Kidney tubule cell (primary cell): ENCODE measurements at places on chromosomes 4 and X.

DNA sequence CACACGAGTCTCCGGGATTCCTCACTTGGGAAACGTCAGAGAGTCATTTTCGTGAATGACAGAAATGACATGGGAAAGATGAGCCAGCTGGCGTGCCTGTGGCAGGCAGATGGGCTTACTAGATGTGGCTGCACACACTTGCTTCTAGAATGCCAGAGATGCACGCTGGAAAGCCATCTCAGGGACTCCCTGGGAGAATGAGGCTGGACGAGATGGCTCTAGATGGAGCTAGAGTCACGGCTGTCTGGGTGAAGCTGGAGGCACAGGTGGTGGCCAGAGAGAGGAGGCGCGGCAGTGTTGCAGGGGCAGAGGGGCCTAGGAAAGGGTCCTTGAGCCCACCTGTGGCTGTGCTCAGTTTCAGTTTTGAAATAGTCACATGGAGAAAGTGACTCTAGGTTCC is 26.0 kb downstream of the TKTL1 start:
- no peak for DNase-seq

- DNase-seq = no peak
These were observed 93.3 kb downstream of the UGT8 start for GRCh38 chr4:114691865-114692264.

DNA sequence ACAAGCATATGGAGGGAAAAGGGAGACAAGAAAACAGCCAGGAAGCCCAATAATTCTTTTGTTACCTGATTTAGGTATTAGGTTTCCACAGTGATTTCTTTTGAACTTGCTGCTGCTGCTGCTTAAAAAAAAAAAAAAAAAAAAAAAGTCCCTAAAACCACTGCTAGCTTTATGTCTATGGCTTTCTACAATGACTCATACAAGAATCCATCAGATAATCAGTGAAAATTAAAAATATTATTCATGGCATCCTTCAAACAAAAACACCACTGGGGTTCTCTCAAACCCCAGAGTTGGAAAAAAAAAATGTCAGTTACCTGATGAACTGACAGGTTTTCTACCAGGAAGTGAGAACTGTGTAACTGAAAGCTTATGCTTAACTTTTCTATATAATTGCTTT is 14.3 kb downstream of the EPHA5 start:
- DNase-seq = no peak

DNA sequence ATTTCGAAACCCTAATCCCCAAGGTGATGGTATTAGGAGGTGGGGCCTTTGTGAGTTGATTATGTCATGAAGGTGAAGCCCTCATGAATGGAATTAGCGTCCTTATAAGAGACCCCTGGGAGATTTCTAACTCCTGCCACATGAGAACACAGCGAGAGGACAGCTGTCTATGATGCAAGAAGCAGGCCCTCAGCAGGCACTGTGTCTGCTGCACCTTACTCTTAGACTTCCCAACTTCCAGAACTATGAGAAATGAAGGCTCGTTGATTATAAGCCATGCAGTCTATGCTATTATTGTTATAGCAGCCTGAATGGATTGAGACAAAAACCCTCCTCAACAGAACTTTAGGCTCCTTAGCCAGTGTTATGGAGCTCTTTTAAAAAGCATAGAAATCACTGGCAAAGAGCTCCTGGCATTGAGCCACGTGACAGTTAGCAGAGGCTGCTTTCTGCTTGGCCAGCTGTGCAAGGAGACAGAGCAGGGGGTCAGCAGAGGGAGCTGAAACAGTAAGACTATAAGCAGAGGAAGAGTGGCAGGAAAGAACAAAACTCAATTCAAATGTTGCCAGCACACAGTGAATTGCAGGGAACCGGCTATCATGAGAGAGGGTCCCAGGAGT is 219.2 kb upstream of the FAT1 start:
- DNase-seq = peak; percentile 82

DNA sequence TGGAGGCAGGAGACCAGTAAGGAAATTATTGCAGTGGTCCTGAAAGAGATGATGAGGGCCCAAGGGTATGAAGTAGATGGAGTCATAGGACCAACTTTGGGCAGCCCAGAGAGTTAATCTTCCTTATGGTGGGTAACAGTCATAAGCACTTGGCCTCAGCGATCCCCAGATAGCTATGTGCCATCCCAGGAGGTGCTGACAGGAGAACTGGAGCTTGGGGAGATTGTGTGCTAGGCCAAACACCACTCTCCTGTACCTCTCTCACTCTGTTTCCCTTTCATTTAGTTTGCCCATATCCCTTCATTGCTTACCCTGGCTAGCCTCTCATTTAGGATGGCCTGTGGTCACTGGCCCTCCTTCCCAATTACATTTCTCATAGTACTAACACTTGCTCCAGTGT is 60.0 kb downstream of the TMEM164 start:
- DNase-seq = no peak

GRCh38 chr4:68406479-68406859 is 40.8 kb upstream of the TMPRSS11E start:
- no peak for DNase-seq

- DNase-seq = peak; percentile 37
These were observed 19.6 kb downstream of the CYP2U1 start for GRCh38 chr4:107950746-107951540.

DNA sequence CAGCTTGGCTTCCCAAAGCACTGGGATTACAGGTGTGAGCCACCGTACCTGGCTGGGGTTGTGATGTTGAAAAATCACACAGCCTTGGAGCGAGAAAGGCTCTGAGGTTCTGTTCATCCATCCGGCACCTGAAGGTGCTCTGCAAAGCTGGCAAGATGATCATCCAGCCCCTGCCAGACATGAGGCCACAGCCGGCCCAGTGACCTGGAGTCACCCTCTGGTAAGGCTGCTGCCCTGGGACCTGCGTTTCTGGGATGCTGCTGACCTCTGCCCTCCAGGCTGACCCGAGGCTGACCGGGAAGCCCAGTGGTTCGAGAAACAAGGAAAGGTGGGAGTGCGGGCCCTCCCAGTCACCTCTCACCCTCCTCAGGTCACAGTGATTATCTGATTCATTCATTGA is 13.5 kb upstream of the WFS1 start:
- no peak for DNase-seq

DNA sequence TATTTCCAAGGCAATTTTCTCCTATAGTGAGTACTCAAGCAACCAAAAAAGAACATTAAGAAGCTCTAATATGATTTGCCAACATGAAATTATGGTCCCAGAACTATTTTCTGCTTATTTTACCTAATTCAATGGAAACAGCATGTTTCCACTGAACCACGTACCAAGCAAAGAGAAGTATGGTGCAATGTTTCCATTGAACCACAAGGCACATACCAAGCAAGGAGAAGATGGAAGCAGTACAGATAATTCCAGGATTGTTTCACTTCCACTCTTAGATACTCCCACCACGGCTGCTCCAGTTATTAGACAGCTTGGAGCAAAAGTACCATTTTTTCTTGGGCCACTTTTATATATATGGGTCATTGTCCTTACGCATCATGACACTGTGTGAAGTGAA is 164.9 kb downstream of the RNF150 start:
- DNase-seq = no peak

GRCh38 chrX:148609515-148610327 is 109.3 kb downstream of the AFF2 start:
- peak; percentile 73 for DNase-seq

- no peak for DNase-seq
These were observed 1620.4 kb downstream of the PCDH7 start for GRCh38 chr4:32340591-32340990.

- DNase-seq = no peak
These were observed 92.6 kb downstream of the SHROOM3 start for GRCh38 chr4:76527666-76528065.

GRCh38 chrX:110588164-110588563 is 207.5 kb downstream of the CHRDL1 start:
- DNase-seq = peak; percentile 30

- DNase-seq = no peak
These were observed 54.7 kb downstream of the SMARCAD1 start for GRCh38 chr4:94262163-94263016.

DNA sequence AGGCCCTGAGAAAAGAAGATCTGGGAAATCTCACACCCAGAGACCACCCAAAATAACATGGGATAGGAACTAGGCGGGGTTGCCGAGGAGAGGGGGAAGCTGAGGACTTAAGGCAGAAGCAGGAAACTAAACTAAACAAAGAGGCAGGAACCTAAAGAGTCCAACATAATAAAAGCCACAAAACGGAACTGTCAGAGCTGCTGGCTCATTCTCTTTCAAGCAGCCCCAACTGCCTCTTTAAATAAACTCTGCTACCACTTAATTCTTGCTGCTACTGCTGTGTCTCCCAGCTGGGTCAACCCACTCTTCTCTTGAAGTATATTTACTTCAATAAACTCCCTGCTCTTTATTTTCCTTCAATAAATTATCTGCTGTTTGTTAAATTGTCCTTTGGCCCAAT is 44.5 kb downstream of the MAGEB16 start:
- DNase-seq = no peak

GRCh38 chr4:41143311-41144039 is 70.9 kb downstream of the APBB2 start:
- peak; percentile 86 for DNase-seq

DNA sequence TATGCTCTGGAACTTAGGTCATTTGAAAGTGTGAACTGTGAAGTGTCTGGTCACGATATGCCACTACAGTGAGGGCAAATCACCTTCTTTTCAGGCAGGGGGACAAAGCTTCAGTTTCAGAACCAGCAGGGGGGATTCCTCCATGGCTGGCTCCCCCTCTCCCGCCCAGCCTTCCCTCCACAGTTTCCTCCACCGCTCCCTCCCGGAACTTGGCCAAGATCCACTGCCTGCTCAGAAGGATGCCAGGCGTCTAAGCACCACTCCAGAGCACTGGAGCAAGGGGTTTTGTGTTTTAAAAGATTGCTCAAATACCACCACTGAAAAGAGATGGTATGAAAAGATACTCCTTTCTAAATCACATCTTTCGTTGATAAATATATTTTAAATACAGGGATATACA is 126.9 kb downstream of the ELOVL6 start:
- no peak for DNase-seq

DNA sequence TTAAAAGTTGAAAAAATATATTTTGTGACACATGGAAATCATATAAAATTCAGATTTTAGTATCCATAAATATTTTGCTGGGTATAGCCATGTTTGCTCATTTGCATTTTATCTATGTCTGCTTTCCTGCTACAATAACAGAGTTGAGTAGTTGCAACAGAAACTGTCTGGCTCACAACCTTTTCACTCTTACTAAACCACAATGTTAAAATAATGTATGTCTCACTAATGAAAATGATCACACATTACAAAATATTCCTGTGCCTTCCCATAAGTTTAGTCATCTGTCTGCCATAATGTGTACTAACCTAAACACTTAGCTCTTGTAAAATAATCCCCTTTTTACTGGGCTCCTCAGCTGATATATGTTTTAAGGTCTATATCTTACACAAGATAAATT is 174.0 kb upstream of the PRPS2 start:
- DNase-seq = no peak

DNA sequence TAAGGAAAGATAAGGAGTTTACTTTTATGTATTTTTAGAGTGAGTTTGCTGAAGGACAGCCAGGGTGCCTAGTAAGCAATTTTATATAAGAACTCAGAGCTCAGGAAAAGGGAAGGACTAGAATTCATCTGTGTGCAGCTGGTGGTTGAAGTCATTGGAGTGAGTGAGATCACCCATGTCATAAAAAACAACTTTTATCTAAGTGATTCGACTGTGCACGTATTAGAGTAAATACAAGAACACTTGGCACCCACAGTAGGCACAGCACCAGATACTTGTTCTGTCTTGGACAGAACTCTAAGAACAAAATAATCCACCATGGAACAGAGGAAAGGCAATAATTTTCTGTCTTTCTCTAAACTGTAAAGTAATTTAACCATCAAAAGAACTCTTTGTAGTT is 31.6 kb downstream of the SYNPO2 start:
- peak; percentile 26 for DNase-seq

- no peak for DNase-seq
These were observed 142.4 kb downstream of the TMEM164 start for GRCh38 chrX:110145311-110145710.

DNA sequence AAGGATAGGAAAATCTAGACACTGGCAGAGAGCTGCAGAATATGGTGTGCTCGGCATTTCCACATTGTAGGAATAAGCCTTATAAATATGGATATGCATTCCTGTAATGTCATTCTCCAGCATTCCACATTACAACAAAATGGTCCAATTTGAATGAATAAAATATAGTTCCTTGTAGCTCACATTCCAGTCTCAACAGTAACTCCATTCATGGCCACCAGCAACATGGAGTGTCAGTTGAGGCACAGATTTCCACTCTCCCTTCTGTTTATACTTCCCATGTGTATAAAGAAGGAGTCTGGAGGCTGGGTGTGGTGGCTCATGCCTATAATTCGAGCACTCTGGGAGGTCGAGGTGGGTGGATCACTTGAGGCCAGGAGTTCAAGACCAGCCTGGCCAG is 84.5 kb downstream of the AASDH start:
- peak; percentile 4 for DNase-seq

GRCh38 chr4:183287677-183288076 is 32.4 kb downstream of the CLDN22 start:
- peak; percentile 78 for DNase-seq

- DNase-seq = peak; percentile 22
These were observed 206.2 kb upstream of the BANK1 start for GRCh38 chr4:101584306-101584705.

GRCh38 chr4:89723096-89723495 is 113.9 kb downstream of the SNCA start:
- DNase-seq = no peak

- no peak for DNase-seq
These were observed 79.0 kb upstream of the EDA2R start for GRCh38 chrX:66717926-66718325.

DNA sequence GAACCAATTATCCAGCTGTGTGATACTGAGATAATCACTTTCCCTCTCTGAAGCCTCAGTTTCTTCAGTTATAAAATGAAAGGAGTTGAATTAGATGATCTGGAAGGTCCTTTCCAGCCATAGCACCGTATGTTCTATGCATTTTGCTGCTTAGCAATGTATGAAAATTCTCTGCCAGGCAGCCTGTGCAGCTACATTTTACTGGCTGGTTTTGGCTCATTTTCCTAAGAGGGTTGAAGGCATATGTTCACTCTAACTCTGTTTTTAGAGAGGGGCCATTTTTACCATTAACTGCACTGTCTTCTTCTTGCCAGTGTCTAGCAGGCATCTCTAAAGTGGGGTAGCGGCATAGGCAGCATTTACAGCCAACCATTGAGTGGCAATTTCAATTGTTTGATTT is 26.1 kb downstream of the TRPC5 start:
- no peak for DNase-seq

GRCh38 chrX:97306771-97307470 is 423.2 kb downstream of the RPA4 start:
- no peak for DNase-seq

DNA sequence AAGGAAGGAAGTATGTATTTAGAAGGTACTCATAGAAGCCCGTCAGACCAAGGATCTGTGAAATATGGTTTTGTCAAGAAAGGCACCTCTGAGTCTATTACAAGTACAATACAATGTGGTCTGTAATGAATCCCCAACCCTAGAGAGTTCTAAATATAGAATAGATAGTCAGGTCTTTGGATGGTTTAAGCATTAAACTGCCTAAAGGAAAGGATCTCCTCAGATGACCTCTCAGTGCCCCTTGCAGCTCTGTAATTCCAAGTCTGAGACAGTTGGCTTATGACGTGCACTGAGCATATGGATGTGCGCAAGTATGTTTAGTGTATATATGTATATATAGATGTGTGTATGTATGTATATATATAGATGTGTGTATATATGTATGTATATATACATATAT is 62.0 kb downstream of the CCSER1 start:
- DNase-seq = no peak
